ENCODE measurements at places on chromosomes 4 and X.

DNA sequence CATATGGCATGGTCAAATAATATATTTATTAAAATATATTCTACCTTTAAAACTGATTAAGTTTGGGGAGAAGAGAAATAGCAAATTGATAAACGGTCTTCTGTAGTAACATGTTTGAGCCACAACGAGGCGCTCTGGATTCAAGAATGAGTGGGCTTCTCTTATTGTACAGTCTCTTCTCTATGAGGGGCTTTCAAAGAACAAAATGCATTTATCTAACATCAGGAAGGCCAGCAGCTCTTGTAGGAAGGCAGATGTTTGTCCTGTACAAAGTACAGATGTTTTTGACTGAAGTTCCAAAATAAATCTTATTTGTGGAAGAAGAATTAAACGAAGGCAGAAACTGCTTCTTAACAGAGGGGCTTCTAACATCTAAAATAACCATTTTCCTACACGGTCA is 153.6 kb downstream of the RASL11B start:
- DNase-seq = no peak

DNA sequence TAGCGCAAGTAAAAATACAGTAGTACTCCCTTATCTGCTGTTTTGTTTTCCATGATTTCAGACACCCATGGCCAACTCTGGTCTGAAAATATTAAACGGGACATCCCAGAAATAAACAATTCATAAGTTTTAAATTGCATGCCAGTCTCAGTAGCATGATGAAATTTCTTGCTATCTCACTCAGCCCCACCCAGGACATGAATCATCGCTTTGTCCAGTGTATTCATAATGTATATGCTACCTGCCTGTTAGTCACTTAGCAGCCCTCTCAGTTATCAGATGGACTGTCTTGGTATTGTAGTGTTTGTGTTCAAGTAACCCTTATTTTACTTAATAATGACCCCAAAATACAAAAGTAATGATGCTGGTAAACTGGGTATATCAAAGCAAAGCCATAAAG is 158.2 kb upstream of the DDIT4L start:
- no peak for DNase-seq

- no peak for DNase-seq
These were observed 30.4 kb downstream of the FAT1 start for GRCh38 chr4:186693159-186693815.

- no peak for DNase-seq
These were observed 211.3 kb downstream of the TENM3 start for GRCh38 chr4:182454440-182455013.

GRCh38 chrX:14508025-14508690 is 21.2 kb upstream of the GLRA2 start:
- no peak for DNase-seq

DNA sequence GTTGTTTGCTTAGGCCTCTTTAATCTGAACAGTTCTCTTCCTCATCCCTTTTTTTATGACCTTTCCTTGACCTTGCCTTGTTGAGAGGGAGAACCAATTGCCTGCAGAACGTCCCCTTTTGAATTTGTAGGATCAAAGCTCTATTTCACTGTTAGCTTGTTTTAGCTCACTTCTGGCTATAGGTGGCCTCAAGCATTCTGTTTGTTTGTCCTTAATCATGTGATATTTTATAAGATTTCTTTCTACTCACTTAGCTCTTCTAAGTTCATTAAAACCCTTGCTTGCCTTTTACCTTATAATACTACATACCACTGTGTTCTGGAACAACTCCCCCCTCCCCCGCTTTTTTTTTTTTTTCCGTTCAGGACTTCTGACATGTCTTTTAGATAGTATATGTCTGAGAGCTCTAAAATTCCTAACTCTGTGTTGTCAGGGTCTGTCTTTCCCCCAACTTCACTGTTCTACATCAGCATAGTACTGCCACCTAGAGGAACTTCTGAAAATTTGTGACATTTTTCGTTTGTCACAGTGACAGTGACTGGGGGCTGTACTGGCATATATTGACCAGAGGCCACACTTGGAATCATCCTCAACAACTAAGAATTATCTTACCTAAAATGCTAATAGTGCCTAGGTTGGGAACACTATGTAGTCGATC is 128.5 kb downstream of the LARP7 start:
- DNase-seq = no peak

DNA sequence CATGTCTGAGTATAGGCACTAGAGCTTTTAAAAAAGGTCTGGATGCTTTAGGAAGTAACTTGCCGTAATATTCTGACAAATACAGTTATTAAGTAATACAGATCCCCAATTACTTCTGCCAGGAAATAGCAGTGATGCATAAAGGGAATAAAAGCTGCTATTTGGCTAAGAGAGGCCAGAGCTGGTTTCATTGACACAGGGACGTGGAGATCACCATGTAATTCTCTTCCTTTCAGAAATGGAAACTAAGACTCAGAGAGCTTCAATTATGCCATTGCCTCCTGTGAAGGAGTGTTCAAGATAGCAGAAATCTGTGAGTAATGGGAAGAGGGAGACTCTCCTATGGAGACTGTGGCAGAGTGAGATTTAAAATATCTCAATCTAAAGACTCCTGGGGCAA is 238.1 kb downstream of the SLITRK2 start:
- DNase-seq = no peak

GRCh38 chr4:7828011-7828720 is 111.5 kb downstream of the AFAP1 start:
- peak; percentile 22 for DNase-seq

- DNase-seq = no peak
These were observed 29.2 kb downstream of the EFHC2 start for GRCh38 chrX:44314259-44314734.

- no peak for DNase-seq
These were observed 342.5 kb upstream of the NOCT start for GRCh38 chr4:138673053-138673452.

DNA sequence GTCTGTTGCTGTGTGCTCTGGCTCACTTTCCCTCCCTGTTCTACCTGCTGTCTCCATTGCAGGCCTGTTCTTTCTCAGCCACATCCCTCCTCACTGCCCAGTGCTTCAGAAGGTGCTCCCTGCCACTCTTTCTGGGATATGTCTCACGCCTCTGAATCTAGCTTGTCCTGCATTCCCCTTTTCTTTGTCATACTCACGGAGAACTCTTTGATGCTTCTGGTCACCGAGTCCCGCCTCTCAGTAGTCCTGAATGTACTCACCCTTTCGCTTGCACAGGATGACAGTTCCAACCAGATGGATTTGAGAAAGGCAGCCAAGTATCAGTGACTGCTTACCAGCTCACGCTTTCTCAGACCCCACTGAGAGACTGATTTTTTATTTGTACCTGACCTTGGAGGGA is 65.2 kb upstream of the TLR2 start:
- DNase-seq = no peak

- DNase-seq = no peak
These were observed 6.3 kb downstream of the MXD4 start for GRCh38 chr4:2255501-2256155.

DNA sequence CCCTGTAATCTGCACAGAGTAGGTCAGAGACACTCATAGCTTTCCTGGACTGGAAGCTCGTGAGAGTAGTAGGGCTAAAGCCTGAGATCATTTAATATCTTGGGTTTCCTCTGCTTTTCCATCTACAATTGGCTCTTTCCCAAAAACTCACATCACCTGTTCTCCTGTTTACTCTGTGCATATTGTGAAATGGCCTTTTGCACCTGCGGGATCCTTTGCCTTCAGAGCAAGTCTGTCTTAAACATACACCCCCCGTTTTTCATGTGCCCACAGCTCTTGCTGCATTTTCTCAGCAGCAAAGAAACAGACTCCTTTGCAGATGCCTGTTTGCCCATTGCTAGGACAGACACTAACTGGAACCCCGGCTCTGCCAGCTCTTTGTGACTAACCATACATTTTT is 608.3 kb upstream of the PCDH10 start:
- DNase-seq = no peak

GRCh38 chr4:15006416-15007024 is 4.2 kb downstream of the CPEB2 start:
- DNase-seq = no peak

DNA sequence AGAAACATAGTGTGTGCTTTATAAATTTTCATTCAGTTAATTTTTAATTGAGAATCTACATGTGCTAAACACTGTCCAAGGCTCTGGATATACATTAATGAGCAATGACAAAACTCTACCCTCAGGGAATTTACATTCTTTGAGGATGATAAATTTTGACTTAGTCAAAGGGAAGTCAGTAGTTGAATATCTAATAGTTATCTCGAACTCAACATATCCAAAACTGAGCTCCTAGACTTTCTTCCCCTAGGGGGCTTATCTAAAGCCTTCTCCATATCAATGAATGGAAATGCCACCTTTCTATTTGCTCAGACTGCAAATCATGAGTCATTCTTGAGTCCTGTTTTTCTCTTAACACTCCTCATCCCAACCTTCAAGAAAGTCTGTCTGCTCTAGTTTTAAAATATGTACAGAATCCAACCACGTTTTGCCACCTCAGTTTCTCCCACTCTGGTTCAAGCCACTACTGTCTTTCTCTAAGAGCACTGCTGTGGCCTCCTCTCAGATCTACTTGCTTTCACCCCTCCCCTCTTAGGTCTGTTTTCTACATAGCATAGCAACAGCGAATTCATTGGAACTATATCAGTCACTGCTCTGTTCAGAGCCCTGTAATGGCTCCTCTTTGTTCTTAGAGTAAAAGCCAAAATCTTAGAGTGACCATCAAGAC is 9.5 kb downstream of the PARM1 start:
- no peak for DNase-seq

DNA sequence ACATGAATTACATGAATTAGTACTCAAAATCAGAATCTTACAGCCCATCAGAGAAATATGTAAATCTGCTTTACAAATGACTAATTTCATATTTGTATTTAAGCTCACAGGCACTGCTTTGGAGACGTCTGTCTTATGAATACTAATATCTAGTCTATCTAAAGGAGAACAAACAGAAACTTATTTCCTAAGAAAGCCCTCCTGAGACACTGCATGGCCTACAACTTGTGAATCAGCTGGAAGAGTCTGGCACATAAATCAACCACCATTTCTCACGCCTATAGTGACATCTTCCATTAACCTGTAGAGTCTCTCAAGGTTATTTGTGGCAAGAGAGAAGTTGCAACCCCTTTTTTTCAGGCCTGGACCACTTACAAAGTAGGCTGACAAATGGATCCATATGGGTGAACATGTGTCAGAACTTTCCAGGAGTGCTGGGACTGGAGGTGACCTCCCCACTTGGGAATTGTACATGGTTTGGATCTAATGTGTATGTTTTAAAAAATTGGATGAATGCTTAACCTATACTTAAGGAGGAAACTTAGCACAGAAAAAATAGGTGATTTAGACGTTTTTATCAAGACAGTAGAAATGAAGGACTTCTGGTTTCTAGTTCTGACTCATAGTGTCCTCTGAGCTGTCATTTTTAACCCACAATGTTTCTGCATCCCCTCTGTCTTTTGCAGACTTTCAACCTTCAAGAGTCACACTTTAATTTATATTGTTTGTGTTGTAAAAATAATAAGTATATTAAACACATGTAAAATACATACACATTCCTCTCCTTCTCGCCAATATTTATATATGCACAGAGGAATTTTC is 83.2 kb upstream of the ARHGAP24 start:
- DNase-seq = no peak

- no peak for DNase-seq
These were observed 73.8 kb downstream of the FBXW7 start for GRCh38 chr4:152462047-152462446.

DNA sequence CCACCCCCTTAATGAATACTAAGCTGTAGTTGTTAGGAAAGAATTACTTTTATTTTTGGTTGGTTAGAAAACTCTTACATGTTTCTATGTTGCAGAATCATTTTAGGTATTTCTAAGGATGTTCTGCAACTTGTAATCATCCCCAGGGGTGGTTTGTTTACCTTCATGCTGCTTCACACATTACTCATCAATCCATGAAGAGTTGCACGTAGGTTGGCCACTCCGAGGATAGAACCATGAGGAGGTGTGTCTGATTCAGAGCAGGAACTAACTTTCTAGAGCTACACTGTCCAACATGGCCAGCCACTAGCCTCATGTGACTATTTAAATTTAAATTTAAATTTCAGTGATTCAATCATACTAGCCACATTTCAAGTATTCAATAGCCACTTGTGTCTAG is 127.2 kb upstream of the FRMPD4 start:
- DNase-seq = no peak

- DNase-seq = peak; percentile 24
These were observed 27.0 kb downstream of the EIF2S3 start for GRCh38 chrX:24081661-24082154.

GRCh38 chr4:40389986-40390385 is 54.9 kb downstream of the CHRNA9 start:
- no peak for DNase-seq

DNA sequence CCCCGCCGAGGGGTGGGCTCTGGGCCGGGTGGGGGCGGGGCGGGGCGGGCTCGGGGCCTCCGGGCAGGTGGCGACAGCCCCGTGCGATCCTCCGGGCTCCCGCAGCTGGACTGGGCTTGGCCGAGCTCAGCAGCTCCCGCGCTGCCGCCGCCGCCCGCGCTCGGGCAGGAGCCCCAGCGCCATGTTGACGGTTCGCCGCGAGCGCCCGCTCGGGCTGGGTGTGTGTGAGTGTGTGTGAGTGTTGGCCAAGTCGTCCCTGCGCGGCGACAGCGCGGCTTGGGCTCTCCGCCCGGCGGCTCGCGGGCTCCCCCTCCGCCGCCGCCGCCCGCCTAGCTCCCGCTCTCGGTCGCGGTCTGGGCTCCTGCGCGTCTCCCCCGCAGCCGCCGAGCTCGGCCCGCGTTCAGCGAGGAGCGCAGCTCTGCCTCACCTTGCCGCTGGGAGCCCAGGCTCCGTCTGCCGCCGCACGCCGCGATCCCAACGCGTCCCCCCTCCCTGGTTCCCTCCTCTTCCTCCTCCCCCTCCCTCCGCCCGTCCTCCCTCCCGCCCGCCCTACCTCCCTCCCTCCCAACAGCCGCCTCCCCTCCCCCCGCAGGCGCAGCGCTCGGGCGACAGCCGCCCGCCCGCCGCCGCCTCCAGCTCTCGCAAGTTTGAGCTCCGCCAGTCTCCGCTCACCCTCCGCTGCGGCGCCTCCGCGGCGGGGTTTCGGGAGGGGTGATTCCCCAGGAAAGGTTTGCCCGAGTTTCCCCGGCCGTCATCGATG is at the start of gene BCOR:
TSS of gene BCOR (minus strand) at position 455 of the 760 bp plus-strand sequence. CDS start 20,029 bp downstream, outside the sequence.
- DNase-seq = peak; percentile 39

GRCh38 chr4:139977838-139978609 is 176.0 kb downstream of the MAML3 start:
- DNase-seq = no peak

All from activated T-helper 1 cell treated with anti-CD3 and anti-CD28 coated beads, Interleukin-2, amount 50 U/mL, for 16 hours (primary cell).